ENCODE measurements at places on chromosomes 13 and 19.
A peak's percentile ranks its signal among the peaks of the same experiment; 100 is the strongest.

DNA sequence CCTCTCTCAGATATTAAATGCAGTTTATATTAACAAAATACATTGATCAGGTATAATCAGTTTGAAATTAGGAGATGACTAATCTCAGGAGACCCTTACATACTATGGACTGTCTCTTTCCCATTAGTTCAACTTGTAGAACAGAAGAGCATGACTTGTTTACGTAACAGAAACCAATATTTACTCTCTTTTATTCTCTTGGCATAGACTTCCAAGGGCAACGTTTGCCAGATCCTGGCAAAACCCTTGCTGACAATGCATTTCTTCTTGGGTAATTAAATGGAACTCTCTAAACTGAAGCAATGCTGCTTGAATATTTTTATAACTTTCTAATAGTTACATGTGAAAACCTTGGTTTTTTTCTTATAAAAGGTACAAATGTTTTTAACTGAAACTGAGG is 68.3 kb upstream of the MYO16 start:
- peak; percentile 13 for DNase-seq

DNA sequence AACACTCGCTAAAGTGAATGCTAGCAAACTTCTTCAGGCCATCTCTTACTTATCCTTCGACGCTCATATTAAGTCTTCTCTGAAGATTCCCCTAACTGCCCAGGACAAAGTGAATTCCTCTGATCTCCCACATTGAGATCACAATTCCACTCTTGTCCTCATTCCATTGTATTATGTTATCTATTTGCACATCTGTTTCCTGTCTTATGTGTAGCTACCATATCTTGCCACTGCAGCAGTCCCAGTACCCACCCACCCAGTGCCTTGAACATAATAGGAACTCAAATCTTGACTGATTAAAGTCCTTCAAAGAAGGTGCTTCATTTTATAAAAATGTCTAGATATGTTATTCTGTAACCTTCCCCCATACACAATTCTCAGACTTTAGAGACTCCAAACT is 702.3 kb downstream of the DIAPH3 start:
- no peak for DNase-seq

DNA sequence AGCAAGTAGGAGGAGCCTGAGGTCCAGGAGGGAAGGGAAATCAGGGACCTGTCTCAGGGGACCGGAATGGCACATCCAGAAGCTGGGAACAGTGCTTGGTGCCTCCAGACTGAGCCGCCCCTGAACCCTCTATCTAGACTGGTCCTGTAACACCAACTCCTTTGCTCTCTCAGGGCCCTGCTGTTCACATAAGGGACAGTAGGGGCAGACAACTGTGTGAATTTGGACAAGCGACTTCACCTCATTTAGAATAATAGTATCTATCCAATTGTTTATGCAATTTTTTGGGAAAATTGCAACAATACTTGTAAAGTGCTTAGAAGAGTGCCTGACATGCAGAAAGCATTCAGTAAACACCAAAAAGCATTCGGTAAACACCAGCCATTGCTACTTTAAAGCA is 14.0 kb downstream of the SYMPK start:
- no peak for DNase-seq

DNA sequence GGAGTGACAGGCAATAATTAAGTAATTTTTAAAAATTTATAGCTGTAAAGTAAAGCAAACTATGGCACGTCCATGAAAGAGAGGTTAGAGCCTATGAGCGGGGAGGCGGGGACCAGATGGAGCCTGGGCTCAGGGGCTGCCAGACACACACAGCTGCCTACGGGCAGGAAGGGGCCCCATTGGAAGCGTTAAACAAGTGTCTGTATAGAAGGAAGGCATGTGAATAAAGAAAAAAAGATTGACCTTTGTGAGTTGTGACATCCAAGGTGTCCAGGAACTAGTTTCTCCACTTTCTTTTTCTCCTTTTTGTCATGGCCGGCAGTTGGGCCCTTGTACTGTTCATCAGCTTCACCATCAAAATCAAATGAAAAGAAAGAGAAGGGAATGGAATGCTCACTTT is 56.8 kb downstream of the LRCH1 start:
- DNase-seq = peak; percentile 70

DNA sequence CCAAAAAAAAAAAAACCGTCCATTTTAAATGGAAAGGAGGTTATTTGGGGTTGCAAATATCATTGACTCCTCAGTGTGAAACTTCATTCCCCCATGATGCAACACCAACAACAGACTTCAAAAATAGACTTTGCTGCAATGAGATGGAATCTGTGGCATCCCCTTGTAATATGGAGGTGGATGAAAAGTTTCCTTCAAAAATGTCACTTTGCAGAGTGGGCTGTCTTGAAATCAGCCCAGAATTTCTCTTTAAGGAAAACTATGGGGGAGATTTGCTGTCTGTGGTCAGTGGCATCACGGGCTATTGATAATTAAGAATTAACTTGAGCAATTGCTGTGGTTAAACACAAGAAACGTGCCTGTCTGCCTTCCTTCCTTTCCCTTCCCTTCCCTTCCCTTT is 1.5 kb downstream of the GPR18 start:
- DNase-seq = no peak

DNA sequence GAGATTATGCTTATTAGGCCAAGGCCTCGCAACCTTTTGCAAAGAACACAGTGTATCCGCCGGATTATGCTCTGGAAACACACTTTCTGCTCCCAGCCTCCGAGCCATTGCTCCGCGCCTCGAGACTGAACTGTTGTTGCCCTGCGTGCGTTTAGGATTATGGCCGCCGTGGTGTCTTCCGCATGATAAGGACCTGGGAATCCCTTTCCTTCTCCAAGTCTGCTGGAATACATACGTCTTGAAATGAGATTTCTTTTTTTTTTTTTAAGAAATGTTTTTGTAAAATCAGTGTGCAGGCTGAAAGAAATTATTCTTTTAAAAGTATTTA is 89.8 kb upstream of the SOX1 start:
- no peak for DNase-seq

DNA sequence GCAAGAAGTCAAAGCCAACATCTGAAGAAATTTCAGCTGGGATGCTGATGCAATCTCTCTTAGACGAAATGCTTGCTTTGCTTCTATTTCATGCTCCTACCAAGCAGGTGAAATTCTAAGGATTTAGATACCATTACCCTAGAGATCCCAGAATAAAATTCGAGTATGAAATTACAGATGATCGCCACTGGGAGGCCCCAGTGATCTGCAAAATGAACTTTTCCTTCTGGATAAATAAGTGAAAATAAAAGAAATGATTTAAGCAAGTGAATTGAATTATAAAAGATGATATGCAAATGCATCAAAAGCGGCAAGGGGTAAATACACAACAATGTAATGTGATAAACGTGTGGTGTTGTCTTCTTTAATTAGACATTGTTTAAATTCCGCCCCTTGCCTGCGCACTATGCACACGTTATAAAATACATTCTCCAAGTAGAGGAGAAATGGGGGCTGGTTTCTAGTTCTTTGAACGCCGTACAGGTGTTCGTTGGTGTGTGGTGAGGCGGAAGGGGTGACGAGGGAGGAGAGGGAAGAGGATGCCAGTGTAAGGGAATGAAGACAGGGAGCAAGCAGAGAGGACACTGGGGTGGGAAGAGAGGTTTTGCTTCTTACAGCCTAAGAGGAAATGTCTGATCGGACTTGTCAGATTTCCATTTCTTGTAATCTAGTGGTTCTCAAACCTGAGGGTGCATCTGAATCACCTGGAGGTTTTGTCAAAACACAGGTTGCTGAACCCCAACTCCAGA is 58.0 kb downstream of the ERCC5 start:
- no peak for DNase-seq

DNA sequence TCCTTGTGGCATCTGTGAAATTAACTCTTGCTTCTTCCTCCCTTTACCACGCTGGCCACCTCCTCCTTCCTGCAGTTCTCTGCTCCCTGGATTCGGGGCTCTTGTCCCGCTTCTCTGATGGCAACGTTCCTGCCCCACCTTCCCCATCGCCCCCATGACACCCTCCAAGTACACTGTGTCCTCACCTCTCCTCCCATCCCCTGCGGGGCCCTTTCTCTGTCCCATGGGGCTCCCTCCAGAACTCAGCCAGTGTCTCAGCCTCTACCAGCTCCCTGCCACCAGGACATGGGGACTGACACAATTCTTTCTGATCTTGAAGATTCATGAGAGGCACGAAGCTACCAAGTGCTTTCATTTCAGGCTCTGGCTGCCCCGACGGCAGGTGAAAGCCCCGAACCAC is 9.1 kb downstream of the CARS2 start:
- DNase-seq = no peak

GRCh38 chr13:110349239-110349638 is 42.2 kb downstream of the COL4A2 start:
- DNase-seq = no peak

DNA sequence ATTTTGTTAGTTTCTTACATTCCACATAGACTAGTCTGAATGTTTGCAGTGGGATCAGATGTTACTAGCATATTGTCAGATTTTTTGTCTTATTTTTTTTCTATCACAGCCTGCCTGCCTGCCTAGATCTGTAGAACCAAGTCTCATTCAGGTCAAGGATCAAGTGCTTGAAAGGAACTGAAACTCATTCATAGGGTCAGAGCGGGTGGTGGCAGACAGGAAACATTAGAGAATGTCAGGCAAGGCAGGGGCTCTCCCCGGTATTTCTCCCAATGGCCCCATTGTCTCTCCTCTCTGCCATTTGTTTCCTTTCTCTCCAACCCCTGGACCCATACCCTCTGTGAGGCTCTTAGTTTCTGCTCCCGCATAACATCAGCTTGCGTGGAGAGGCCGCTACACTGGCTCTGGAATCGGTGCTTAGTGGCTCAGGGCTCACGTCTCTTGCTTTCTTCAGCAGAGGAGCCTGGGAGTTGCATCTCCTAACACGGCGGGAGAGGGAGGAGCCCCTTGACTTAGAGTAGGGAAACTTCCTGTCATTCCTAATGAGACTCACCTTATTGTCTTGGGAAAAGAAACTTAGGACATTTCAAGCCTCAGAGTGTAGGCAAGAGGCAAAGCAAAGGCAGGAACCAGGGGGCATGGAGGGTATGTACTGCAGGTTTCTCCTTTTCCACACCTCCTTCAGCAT is 35.6 kb upstream of the SPATA13 start:
- no peak for DNase-seq

- DNase-seq = no peak
Observed at GRCh38 chr13:104414771-104415170, 1348.6 kb upstream of the SLC10A2 start.

DNA sequence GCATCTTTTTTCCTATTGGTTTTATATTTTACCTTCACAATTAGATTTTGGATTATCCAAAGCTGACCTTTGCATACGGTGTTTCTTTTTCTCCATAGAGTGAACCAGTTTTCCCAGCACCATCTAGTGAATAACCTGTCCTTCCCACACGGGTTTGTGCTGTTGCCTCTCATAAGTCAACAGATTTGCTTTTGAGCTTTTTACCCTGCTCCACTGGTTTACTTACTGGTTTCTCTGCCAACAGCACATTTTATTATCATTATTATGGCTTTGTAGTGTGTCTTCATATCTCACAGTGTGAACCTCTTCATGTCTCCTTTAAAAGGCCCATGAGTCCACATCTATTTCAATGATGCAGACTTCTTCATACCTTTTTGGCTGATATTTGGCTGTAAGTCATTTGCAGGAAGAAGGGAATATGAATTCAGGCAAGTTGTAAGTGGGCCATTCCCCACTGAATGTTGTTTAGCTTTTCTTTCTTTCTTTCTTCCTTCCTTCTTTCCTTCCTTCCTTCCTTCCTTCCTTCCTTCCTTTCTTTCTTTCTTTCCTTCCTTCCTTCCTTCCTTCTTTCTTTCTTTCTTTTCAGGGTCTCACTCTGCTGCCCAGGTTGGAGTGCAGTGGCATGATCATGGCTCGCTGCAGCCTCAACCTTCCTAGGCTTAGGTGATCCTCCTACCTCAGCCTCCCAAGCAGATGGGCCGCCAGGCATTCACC is 86.8 kb downstream of the TM9SF2 start:
- DNase-seq = no peak

DNA sequence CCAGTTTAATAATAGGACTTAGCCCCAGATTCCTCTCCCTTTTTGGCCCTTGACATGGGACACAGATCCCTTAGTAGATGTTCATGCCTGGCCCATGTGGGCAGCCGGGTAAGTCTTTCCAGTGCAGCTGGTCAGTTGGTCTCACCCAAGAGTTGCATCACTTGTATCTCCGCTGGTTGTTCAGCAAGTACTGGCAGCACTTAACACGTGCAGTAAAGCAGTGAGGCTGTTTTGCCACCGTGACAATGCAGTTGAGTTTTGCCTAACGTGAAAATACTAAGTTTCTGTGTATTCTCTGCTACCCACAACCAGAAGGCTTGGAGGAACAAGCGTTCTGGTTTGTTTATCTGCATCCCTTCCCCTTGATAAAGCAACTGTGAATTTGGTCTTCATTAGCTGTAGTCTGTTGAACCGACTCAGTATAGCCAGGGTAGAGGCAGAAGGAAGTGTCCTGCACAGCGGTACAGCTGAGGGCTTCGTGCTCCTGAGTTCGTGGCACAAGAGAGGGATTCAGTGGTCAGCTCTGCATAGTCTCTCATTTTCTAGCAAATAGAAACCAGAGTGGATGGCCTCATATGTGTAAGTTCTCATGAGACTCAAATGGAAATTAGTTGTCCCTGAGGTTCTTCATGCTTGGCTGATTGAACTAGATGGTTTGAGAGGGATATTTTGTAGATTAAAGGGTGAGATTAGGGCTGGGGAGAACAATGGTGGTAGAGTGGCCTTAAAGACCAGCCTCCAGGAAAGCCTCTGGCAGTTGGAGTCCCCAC is 50.3 kb downstream of the ARHGEF7 start:
- no peak for DNase-seq

DNA sequence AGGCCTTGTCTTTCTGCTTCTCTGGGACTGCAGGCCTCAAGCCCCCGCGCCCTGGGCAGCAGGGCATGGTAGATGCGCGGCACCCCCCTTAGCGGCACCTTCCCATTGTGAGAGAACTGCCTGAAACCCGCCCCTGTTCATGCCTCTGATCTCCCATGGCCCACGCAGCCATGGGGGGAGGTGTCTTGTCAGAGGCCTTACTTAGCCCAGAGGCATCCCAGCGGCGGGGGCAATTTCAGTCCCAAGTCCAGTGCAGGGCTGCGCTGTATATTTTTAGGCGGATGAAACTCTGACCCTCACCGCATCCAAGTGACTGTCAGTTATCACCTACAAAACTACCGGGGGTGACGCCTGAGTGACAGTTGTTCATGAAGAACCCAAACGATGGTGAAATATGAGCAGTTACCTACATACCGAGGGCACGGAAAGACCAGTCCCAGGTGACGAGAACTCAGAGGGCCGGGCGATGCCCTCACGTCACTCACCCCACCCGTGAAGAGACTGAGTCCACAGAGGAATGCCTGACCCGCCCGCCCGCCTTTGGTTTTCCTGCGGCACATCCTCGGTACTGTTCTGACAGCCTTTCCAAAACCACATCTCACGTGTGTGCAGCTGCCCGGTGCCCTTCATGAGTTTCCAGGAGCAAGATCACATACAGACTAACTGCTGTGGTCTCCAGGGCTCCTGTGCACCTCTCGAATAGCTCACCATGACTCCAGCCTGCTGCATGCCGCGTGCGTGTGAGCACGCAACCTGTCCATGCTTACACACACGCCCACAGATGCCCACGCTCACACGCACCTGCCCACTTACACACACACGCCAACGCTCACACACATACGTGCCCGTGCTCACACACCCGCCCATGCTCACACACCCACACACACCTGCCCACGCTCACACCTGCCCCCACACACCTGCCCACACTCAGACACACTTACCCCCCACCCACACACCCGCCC is 14.4 kb downstream of the IL17D start:
- DNase-seq = no peak

GRCh38 chr13:39998166-39998565 is 342.7 kb downstream of the COG6 start:
- no peak for DNase-seq
